ENCODE measurements at places on chromosomes 3 and 15.

- no peak for DNase-seq
Measured at GRCh38 chr15:78130466-78131294, 565 bp downstream of the CIB2 start.

GRCh38 chr15:59587085-59587826 is 24.3 kb upstream of the GCNT3 start:
- no peak for DNase-seq

DNA sequence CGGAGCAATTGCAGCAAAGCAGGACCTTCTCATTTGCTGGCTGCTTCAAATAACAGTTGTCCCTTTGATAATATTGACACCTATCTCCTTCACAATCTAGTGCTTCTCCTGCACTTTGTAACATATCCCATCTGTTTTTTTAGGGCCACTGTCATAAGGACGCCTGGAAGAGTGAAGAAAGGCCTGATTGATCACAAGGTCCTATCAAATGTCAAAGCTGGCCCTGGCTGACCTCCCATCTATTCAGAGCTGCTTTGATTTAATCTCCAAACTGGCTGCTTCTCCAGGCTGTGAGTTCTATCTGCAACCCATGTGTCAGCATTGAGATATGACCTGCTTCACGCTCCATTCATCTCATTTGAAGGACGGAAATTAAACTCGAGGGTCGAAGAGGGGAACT is 601.2 kb upstream of the KCNMB2 start:
- no peak for DNase-seq

DNA sequence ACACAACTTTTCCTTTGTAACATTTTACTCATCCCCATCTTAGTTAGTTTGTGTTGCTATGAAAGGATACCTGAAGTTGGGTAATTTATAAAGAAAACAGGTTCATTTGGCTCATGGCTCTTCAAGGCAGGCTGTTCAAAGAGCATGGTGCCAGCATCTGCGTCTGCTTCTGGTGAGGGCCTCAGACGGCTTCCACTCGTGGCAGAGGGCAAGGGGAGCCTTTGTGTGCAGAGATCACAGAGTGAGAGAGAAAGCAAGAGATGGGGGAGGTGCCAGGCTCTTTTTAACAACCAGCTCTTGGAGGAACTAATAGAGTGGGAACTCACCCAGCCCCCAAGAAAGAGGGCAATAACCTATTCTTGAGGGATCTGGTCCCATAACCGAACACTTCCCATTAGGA is 23.1 kb downstream of the PLA2G4F start:
- DNase-seq: no peak

DNA sequence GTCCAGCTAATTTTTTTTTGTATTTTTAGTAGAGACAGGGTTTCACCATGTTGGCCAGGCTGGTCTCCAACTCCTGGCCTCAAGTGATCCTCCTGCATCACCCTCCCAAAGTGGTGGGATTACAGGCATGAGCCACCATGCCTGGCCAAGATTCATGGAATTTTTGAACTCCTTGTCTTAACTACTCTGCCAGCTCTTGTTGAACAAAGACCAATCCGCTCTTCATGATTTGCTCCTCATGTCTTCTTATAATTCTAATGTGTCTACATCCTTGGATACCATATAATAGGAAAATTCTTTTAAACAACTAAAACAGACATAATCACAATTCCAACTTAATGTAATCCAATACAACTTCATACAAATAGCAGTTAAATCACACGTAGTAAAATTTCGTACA is 21.3 kb downstream of the UBA5 start:
- no peak for DNase-seq
